ENCODE measurements at places on chromosomes 6 and 20.

DNA sequence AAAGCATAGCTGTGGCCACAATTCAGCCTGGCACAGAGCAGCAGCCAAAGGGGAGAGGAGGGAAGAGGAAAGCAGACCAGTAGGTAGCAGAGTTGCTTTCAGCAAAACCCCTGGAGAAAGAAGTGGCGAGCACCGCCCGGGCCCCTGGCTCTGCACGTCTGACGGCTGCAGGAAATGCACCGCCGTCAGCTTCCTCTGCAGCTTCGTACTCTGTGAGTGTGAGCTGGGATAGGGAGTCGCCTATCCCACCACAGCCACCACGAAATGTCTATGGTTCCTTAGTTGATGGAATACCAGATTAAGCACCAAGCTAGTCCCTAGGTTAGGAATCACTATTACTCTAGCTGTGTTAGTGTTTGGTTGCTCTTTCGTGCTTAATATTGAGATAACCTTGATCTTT, 79.9 kb upstream of the NAA20 start:
- DNase-seq, result no peak

- DNase-seq, result no peak
Observed at GRCh38 chr6:117907601-117908245, 659 bp downstream of the SLC35F1 start.

DNA sequence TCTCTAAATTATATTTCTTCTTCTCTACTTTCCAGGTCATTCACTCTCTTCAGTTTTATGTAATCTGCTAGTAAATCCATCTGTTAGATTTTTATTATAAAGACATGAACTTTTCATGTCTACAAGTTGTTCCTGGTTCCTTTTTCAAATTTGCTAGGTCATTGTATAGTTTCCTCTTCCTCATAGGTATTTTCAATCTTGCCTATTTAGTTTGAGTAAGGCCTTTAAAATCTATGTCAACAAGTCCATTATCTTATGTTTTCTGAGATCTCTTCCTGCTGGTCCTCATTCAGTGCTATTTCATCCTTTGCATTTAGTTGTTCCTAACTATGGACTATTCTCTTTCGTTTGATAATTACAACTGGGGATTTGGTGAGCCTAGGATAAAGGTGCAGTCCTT, 11.0 kb downstream of the RRBP1 start:
- no peak for DNase-seq

DNA sequence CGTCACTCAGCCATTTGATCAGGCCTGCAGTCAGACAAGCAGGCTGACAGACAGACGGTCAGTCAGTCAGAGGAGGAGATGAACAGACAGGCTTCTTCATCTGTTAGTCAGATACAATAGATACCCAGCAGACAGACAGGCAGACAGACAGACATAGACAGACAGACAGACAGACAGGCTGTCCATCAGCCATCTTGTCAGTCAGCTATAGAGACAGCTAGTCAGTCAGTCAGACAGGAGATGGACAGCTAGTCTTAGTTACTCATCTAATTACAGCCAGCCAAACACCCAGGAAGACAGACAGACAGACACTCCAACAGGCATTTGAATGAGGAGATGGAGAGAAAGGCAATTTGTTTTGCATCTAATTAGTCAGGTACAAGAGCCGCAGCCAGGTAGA, 36.4 kb downstream of the KCNB1 start:
- no peak for DNase-seq

- DNase-seq, result no peak
Observed at GRCh38 chr20:14800707-14801425, 463.5 kb upstream of the FLRT3 start.

DNA sequence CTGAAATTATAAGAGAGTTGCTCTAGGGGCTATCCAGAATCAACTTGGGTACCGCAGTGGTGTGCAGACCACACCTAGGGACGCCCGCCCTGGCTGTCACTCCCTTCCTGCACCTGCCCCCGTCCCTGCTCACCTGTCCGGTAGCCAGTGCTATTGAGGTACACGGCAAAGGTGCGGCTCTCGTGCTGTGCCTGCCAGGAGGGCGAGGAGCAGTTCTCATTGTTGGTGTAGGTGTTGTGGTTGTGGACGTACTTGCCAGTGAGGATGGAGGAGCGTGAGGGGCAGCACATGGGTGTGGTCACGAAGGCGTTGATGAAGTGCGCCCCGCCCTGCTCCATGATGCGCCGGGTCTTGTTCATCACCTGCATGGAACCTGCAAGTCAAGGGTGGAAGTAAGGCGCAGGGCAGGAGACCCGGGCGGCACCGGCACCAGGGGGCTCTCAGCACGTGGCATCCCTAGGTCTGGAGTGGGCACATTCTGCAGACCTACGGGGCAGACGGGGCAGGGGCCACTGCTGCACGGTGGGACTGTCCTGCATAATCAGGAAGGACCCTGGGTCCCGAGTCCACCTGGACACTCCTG, 48.6 kb downstream of the SULF2 start:
- no peak for DNase-seq

- DNase-seq, result no peak
Observed at GRCh38 chr6:51968265-51968664, 119.1 kb downstream of the PKHD1 start.

All from AG10803 (cell line).